Activated naive CD4-positive, alpha-beta T cell treated with anti-CD3 and anti-CD28 coated beads for 36 hours (primary cell): ENCODE measurements at places on chromosomes 12 and 14.

- H3K27ac ChIP-seq: no peak overlapping the region
- H3K27me3 ChIP-seq: peaks cover 25% of the 10 kb centered on the region
- no peak for DNase-seq
- H3K4me3 ChIP-seq: no peak overlapping the region
- no peaks in the 10 kb centered on the region for H3K36me3 ChIP-seq
- no peaks in the 10 kb centered on the region for H3K4me1 ChIP-seq
Observed at GRCh38 chr14:60665177-60665550, 15.9 kb upstream of the SIX1 start.

DNA sequence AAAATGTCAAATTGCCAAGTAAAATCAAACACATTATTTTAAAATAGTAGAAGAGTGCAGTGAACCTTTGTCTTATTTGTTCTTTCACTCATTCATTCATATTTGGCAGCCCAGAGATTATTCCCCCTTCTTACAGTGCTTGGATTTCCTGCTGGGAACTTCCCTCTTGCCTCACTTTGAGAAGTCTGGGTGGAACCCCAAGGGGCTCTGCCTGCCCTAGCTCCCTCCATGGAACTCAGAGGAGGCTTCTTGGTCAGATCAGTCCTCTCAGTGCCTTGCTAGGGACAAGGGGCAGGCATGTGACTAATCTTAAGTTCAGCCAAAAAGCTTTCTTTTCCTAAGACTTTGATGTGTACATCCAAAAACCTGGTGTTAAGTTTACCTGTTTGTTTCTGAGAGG is 84.7 kb upstream of the OVCH1 start:
- H3K4me3 ChIP-seq: no peak overlapping the region
- H3K27me3 ChIP-seq: peaks cover 1% of the 10 kb centered on the region
- no peaks in the 10 kb centered on the region for H3K4me1 ChIP-seq
- no peak for DNase-seq

GRCh38 chr14:92755495-92755894 is 7.1 kb upstream of the LGMN start:
- no peak for DNase-seq
- no peak overlapping the region for H3K4me3 ChIP-seq
- no peaks in the 10 kb centered on the region for H3K27me3 ChIP-seq
- no peak overlapping the region for H3K27ac ChIP-seq

GRCh38 chr14:54383835-54384234 is 13.0 kb upstream of the CDKN3 start:
- no peaks in the 10 kb centered on the region for H3K36me3 ChIP-seq
- H3K27ac ChIP-seq: no peak overlapping the region
- no peaks in the 10 kb centered on the region for H3K4me1 ChIP-seq
- H3K4me3 ChIP-seq: no peak overlapping the region

- no peaks in the 10 kb centered on the region for H3K4me1 ChIP-seq
- no peak overlapping the region for H3K27ac ChIP-seq
- H3K27me3 ChIP-seq: no peaks in the 10 kb centered on the region
- no peak overlapping the region for H3K4me3 ChIP-seq
- no peaks in the 10 kb centered on the region for H3K36me3 ChIP-seq
Observed at GRCh38 chr14:53509276-53510244, 356.4 kb upstream of the DDHD1 start.

DNA sequence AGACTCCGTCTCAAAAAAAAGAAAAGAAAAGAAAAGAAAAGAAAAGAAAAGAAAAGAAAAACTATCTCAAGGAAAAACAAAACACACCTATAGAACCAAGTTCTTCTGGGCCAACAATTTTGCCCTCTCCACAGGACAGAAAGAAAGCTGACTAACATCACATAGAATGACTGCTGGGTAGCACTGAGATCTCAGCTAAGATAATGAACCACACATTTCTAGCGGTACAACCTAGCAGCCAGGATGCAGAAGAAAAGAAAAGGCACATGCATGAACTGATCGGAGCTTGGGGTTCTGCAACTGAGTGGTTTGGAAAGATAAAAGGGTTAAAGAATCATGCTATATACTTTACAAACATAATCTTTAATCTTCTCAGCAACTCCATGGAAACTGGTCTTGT is 19.5 kb downstream of the TMED10 start:
- H3K36me3 ChIP-seq: no peaks in the 10 kb centered on the region
- peaks cover 64% of the 10 kb centered on the region for H3K4me1 ChIP-seq
- DNase-seq: no peak
- H3K4me3 ChIP-seq: no peak overlapping the region
- H3K27me3 ChIP-seq: no peaks in the 10 kb centered on the region

- no peaks in the 10 kb centered on the region for H3K36me3 ChIP-seq
- H3K27ac ChIP-seq: no peak overlapping the region
- no peaks in the 10 kb centered on the region for H3K4me1 ChIP-seq
- no peak for DNase-seq
- no peaks in the 10 kb centered on the region for H3K27me3 ChIP-seq
- H3K4me3 ChIP-seq: no peak overlapping the region
Observed at GRCh38 chr14:102229071-102229738, 75.8 kb downstream of the MOK start.

DNA sequence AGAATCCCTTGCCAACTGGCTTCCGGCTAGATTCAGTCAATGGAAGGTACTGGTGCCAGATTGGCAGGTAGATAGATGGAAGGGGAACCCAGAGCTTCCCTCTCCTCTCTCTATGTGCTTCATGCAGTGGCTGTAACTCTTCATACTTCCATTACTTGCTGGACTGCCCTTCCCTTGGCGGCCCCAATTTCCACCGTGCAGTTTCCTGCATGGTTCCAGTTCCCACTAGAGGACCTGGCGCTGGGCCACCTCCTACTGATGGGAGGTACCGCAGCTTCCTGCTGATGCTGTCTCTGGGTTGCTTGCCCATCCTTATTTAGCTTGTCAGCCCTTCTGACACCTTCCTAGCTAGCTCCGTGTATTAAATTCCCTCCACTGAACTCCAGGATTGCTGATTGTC is 226.4 kb downstream of the ANO2 start:
- peaks cover 10% of the 10 kb centered on the region for H3K27me3 ChIP-seq
- H3K27ac ChIP-seq: no peak overlapping the region
- H3K4me3 ChIP-seq: no peak overlapping the region
- no peaks in the 10 kb centered on the region for H3K4me1 ChIP-seq

GRCh38 chr14:91366749-91367148 is 50.9 kb downstream of the CCDC88C start:
- no peaks in the 10 kb centered on the region for H3K36me3 ChIP-seq
- peak overlapping the region; percentile 60 for H3K4me3 ChIP-seq
- no peak for DNase-seq
- H3K27ac ChIP-seq: peak overlapping the region; percentile 83
- H3K4me1 ChIP-seq: peaks cover 92% of the 10 kb centered on the region

- H3K27ac ChIP-seq: no peak overlapping the region
- no peak for DNase-seq
- H3K27me3 ChIP-seq: no peaks in the 10 kb centered on the region
- no peak overlapping the region for H3K4me3 ChIP-seq
- H3K4me1 ChIP-seq: no peaks in the 10 kb centered on the region
Observed at GRCh38 chr12:101173197-101173749, 36.8 kb downstream of the SLC5A8 start.

DNA sequence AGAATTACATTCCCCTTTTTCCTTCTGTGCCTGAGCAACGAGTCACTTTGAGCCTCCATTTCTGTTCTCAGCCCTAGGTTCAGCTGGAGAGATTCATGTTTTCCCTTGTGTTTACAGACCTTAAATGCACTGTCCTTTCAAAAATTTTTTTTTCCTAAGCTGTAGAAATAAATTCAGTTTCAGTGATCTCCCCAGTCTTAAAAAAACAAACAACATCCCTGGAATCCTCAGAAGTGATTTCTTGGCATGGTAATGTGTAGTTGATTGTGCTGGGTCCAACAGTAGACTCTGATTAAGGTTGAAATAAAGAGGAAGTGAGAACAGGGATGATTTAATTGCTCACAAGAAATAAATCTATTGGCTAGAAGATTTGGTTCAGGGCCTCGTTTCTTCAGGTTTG is 89.3 kb downstream of the NTN4 start:
- no peaks in the 10 kb centered on the region for H3K36me3 ChIP-seq
- H3K27me3 ChIP-seq: peaks cover 5% of the 10 kb centered on the region
- DNase-seq: no peak
- no peaks in the 10 kb centered on the region for H3K4me1 ChIP-seq
- H3K27ac ChIP-seq: no peak overlapping the region

DNA sequence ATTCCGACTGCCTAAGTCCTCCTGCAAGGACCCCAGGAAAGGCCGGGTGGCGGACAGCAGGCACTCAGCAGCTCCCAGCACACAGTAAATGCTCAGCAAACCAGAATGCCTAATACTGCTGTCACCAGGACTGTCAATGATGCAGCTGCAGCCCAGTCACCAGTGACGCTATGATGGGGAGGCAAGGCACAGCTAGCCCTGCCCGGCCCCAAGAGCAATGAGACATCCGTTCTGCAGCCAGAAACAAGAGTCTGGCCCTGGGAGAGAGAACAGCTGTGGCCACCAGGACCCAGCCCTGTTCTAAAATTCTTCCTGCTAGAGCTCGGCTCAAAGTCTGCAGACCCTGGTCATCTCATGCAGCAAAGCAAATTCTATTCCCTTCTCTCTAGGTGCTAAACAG is 69.8 kb downstream of the NCOR2 start:
- peaks cover 2% of the 10 kb centered on the region for H3K36me3 ChIP-seq
- H3K4me3 ChIP-seq: no peak overlapping the region
- H3K4me1 ChIP-seq: peaks cover 59% of the 10 kb centered on the region
- DNase-seq: no peak
- no peak overlapping the region for H3K27ac ChIP-seq
- no peaks in the 10 kb centered on the region for H3K27me3 ChIP-seq

DNA sequence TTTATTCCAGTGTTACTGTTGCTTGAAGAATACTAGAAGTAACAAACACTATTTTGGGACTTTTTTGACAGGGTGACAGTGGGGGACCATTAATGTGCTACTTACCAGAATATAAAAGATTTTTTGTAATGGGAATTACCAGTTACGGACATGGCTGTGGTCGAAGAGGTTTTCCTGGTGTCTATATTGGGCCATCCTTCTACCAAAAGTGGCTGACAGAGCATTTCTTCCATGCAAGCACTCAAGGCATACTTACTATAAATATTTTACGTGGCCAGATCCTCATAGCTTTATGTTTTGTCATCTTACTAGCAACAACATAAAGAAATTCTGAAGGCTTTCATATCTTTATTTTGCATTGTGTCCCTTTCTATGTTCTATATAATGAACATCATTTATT is 44.5 kb downstream of the TMPRSS12 start:
- DNase-seq: no peak
- H3K4me3 ChIP-seq: no peak overlapping the region
- H3K4me1 ChIP-seq: no peaks in the 10 kb centered on the region
- no peaks in the 10 kb centered on the region for H3K36me3 ChIP-seq

DNA sequence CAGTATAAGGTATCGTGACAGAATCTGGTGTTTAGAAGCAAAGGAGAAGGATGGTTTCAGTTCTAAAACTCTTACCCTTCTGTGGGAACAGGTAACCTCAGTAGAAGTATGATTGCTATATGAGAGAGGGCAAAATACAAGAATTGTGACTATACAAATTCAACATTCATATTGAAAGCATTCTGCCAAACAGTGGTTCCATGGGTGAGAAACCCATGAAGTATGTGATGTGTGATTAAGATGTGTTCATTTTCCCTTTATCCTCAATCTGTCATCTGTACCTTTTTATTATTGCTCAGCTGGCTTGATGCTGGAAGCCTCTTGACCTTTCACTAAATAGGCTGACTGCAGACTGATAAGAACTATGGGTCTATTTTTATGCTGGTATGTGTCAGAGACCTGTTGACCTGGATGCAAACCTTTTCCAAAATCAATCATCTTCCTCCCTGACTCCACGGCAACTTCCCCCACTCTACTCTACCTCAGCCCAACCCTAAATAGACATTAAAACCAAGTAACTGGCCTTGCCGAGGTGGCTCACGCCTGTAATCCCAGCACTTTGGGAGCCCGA is 109.6 kb downstream of the STXBP6 start:
- no peak overlapping the region for H3K27ac ChIP-seq
- H3K27me3 ChIP-seq: no peaks in the 10 kb centered on the region
- no peaks in the 10 kb centered on the region for H3K4me1 ChIP-seq
- H3K4me3 ChIP-seq: no peak overlapping the region

- H3K4me3 ChIP-seq: no peak overlapping the region
- no peaks in the 10 kb centered on the region for H3K27me3 ChIP-seq
- peaks cover 20% of the 10 kb centered on the region for H3K4me1 ChIP-seq
- no peak for DNase-seq
- H3K36me3 ChIP-seq: peaks cover 2% of the 10 kb centered on the region
- H3K27ac ChIP-seq: no peak overlapping the region
Observed at GRCh38 chr12:14902465-14902864, 16.8 kb upstream of the MGP start.

GRCh38 chr14:50263321-50263720 is 31.9 kb upstream of the SOS2 start:
- H3K27ac ChIP-seq: no peak overlapping the region
- H3K36me3 ChIP-seq: peaks cover 9% of the 10 kb centered on the region
- DNase-seq: no peak
- no peaks in the 10 kb centered on the region for H3K27me3 ChIP-seq
- H3K4me1 ChIP-seq: no peaks in the 10 kb centered on the region

GRCh38 chr14:61696753-61697318 is 1.5 kb downstream of the HIF1A start:
- peak overlapping the region; percentile 94 for H3K4me3 ChIP-seq
- peaks cover 54% of the 10 kb centered on the region for H3K36me3 ChIP-seq
- H3K27ac ChIP-seq: peak overlapping the region; percentile 93
- peaks cover 41% of the 10 kb centered on the region for H3K4me1 ChIP-seq
- DNase-seq: no peak
- no peaks in the 10 kb centered on the region for H3K27me3 ChIP-seq
